ENCODE measurements at places on chromosomes 7 and 10.

GRCh38 chr10:122485670-122486069, 24.3 kb downstream of the HTRA1 start:
- DNase-seq, result peak; percentile 83

- DNase-seq, result no peak
Observed at GRCh38 chr7:20238754-20239324, 21.7 kb upstream of the MACC1 start.

DNA sequence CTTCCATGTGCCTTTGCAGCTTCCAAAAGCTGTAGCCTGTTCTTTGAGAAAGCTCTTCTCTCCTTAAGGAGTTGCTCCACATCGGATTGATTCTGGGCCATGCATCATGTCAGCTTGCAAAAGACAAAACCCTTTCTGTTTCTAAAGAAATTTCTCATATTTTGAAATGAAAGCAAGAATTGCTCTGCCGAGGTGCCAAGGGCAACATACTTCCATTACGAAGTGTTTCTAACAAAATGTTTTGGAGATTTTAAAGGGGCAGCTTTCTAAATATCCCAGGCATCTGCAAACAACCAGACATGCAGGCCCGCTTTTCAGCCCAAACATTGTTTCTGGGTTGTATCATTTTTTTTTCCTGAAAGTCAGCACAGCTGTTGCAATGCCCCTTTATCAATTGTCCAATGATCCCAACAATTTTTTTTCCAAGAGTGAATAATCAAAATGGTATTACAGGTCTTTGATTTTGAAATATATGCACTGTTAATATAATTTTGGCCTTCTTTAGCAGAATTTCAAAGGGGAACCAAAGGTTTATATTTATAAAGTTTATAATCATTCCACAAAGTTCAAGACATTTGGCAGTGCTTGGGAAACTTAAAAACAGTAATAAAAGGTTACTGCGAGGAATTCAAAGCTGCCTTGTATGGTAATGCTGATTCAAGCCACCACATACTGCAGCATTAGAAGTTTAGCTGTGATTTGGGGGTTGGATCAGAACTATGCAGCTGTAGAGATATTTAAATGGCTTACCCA, 61.0 kb downstream of the TES start:
- no peak for DNase-seq

- no peak for DNase-seq
Observed at GRCh38 chr10:33295851-33296250, 38.6 kb downstream of the NRP1 start.

- DNase-seq, result no peak
Observed at GRCh38 chr7:129496653-129497052, 5.7 kb upstream of the SMKR1 start.

GRCh38 chr7:158811461-158811860, 17.8 kb downstream of the ESYT2 start:
- DNase-seq, result no peak

DNA sequence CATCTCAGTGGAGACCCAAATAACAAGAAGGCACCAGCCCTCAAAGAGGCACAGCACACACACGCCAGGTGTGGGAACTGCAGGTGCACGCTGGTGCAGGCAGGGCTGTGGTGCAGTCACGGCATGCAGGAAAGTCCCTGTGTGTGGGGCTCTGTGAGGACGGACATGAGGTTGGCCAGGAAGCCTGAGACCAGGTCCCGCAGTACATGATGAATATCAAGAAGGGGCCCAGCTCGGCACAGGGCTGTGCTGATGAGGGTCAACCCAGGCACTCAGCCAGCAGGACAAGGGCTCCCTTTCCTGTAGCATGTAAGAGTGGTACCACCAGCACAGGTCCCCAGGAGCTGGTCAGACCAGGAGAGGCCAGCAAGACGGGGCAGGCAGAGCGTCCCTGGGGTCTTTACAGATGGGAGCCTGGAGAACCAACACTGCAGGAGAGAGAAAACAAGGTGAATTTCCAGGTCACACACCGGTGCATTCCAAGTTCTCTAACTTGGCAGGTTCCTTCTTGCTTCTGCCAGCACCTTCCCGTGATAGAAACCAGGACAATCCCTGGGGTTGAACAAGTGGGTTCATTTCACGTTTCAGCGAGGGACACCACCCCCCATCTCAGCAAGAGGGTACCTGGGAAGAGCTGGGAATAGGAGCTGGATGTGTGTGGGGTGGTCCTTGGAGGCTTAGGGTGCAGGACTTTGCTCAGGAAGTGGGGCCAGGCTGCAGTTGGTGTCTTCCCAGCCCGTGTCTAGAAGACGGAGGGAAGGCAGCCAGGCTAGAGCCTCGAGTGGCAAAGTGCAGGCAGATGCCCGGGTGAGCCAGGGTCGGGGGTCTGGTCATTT, 244.8 kb upstream of the TCERG1L start:
- DNase-seq, result no peak

GRCh38 chr10:61592581-61592980, 70.1 kb upstream of the CABCOCO1 start:
- peak; percentile 9 for DNase-seq

GRCh38 chr7:25385506-25386136, 157.3 kb upstream of the NPVF start:
- DNase-seq, result no peak

DNA sequence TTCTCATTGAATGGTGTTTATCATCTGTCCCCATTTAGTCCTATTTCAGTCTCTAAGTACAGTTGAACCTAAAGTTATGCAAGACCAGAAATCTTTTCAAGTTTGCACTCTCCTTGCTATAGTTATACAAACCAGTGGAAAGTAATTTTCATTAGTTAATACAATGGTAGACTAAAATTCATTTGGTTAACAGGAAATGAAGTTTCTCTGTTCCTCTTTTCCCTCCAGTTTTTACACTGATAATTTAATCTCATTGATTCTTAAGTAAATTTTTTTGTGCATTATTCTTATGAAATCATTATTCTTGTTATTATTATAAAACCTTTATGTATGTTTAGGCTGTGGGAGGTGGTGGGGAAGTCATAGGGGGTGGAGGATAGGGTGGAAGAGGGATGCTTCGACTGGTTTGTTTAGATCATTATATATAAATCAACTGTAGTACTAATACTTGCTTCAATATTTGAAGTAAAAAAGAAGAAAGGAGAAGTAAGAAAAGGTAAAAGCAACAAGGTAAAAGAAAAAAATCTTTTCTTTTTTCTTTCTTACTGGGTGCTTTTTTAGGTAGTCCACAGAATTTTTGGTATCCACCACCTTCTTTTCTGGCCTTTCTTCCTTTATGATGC, 104.1 kb downstream of the GPR85 start:
- no peak for DNase-seq

- no peak for DNase-seq
Observed at GRCh38 chr10:82544377-82544776, 669.4 kb downstream of the NRG3 start.

DNA sequence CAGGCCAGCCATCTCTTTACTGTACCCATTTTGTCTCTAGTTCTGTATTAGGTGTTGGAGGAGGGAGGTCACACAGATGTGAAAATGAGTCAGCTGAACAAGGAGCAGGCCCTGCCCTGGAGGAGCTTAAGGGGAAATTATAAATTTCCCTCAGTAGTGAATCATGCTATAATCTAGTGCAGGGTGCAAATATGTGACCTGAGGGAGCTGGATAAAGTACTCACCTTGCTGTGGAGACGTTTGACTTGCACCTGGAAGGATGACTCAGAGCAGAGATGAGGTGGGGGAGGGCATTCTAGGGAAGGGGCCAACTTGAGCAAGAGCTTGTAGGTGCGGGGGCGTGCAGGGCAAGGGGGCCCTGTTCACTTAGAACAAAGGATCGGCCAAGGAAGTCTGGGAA, 610.6 kb downstream of the SDK1 start:
- DNase-seq, result no peak

All from ELF-1 (cell line).